ENCODE measurements at places on chromosomes 2 and 18.

DNA sequence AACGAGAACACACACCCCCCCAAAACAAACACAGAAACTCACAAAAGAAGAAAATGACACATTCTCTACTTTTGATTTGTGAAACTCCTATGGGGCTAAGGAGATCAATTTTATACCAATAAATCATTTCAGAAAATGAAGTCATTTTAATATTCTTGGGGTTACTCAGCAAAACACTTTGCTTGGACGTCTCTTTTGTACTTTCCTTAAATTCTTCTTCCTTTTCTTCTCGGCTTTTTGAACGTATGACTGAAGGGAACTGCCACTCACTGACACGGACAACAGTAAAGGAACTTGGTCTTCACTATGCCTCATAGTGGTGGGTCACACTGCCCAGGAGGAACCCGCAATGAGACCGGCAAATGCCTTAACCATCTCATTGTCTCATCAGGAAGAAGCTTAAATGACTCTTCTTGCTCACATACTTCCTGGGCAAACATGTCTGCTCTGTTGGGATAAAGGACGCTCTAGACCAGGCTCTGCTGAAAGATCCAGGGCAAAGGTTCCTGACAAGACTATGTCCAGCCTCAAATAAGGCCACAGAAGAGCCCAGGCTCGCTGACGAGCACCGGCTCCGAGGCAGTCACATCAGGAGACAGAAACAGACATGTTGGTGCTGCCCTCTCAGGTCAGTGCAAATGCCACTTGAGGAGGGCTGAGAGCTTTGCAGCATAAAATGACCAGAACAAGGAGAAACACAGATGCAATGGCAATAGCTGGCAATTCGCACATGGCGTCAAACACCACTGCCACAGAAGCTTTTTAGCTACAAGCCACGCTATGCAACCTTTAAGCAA lies 205.5 kb downstream of the TGIF1 start:
- DNase-seq, result no peak

DNA sequence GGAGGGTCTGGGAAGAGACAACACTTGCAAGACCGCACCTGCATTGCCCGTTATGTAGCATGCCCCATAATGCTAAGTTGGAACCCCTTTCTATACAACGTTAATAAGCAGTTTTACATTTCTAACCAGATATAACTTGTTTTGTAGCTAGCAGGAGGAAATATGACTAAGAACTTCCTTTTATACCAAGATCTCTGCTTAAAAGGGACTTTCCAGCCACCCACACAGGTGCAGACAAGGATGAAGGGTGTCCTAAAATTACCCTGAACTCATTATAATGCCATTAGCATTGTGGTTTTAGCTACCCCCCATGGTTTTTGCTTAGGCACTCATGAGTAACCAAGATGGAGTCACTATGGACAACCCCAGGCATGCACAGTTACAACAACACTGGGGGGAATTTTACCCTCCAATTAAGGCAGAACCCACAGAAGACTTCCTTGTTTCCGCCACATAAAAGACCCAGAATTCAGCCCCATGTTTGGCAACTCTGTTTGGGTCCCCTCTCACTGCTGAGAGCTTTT lies 362.8 kb downstream of the CBLN2 start:
- no peak for DNase-seq

- DNase-seq, result no peak
Measured at GRCh38 chr18:13625843-13626543, 100.4 kb downstream of the FAM210A start.

- peak; percentile 2 for DNase-seq
Measured at GRCh38 chr18:37537868-37538525, 27.6 kb downstream of the CELF4 start.

DNA sequence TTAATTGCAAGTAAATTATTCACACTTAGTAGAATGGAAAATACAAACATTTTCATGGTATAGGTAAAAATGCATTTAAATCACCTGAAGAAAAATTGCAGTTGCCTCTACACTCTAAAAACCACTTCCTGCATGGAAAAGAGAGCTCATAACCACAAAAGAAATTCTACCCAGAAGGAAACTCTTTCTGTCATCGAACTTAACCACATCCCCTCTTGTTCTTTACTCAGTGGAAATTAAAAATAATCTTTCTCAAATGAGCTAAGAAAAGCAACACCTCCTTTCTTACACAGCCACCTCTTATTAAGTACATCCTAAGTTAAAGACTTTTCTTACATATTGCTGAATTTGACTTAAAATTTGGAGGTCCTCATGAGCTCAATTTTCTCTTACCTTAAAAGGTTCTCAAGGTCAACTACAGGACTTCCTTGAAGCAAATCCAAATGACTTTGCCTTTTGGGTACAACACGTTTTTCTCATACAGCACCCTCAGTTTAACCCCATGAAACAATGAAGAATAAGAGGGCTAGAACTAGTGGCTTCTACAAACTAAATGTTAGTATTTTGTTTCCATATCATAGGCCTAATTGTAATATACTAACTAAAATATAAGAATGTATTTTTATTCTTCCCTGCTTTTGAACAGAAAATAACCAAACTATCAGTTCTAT lies 109.1 kb upstream of the CRIM1 start:
- DNase-seq, result no peak

- DNase-seq, result no peak
Measured at GRCh38 chr2:188130317-188130716, 161.4 kb upstream of the GULP1 start.

DNA sequence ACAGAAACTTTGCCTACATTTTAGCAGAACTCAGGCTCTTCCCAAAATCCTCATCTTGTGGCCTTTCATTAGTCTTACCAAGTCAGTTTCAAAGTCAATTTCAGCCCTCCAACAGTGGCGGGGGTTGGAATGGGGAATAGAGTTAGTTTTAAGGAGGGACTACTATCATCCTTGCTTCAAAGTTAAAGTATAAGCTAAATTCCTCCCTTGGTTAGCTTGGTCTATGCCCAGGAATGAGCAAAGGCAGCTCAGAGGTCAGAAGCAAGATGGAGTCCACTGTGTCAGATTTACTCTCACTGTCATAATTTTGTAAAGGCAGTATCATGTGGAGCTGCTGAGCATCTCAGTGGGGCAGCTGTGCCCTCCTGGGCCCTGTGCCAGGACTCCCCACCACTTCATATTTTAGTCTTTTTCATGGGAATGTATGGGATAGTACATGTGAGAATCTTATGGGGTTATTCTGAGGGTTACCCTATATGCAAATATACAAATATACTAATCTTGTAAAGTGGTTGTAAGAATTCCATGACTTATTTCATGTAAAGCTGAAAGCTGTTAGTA lies 145.2 kb upstream of the MMADHC start:
- no peak for DNase-seq

DNA sequence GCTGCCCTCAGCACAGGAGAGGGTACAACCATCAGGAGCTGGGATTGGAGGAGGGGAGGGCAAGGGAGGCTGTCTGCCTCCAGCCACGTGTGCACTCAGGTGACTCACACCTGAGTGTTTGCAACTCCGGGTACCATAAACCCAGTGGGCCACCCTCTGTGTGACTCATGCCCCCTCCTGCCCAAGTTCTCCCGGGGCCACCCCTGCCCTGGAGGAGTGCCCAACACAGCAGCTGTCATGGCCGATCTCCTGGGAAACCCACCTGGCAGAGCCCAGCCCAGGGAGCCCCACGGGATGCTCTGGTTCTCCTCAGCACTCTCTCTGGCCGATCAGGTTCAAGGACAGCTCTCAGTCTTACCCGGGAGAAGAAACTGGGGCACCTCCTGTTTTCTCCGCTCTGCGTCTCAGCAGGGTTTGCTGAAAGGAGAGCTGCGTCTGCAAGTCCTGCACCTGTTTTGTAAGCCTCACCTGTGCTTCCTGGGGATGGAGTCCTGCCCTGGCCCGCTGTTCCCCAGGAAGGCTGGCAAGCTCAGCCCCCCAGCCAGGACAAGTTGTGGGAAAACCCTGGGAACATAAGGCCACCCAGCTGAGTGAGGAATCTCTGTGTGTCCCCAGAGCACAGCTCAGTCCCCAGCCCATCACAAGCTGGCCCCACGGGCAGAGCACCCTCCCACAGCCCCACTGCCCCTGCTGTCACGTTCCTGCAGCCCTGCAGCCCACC lies 44.0 kb upstream of the UBE2F start:
- DNase-seq, result no peak

DNA sequence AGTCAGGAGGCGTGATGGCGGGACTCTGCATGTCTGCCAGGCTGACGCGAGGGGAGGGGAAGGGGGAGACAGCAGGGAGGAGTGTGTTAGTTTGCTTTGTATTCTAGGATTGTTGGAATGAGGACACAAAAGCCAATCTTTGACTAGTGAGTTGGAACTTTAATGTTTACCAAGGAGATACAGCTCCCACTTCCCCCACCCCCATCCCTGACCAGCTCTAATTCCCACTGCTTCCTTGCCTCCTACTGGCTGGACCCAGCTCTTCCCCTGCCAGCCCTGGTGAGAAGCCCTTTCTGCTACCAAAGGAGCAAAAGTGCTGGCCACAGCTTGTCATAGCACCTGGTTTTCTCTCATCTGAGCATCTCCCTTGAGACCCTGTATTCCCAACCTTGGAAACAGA lies 84.5 kb downstream of the CELF4 start:
- DNase-seq, result no peak

DNA sequence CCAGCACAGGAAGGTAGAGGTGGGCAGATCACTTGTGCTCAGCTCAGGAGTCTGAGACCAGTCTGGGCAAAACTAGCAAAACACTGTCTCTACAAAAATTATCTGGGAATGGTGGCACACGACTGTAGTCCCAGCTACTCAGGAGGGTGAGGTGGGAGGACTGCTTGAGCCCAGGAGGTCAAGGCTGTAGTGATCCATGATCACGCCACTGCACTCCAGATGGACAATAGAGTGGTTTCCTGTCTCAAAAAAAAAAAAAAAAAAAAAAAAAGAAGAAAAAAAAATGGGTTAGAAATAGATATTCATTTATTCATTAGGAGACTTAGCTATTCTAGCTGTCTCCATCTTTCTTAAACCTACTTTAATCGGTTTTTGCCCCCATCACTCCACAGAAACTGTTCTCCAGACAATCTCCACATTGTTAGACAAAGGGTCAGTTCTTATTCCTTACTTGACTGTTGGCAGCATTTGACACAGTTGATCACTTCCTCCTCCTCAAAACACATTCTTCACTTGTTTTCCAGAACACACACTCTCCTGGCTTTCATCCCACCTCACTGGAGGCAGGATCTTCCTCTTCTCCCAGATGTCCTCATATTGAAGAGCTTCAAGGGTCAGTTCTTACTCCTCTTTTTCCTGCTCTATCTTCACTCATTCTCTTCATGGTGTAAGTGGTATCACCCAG lies 103.1 kb downstream of the DTNB start:
- no peak for DNase-seq

DNA sequence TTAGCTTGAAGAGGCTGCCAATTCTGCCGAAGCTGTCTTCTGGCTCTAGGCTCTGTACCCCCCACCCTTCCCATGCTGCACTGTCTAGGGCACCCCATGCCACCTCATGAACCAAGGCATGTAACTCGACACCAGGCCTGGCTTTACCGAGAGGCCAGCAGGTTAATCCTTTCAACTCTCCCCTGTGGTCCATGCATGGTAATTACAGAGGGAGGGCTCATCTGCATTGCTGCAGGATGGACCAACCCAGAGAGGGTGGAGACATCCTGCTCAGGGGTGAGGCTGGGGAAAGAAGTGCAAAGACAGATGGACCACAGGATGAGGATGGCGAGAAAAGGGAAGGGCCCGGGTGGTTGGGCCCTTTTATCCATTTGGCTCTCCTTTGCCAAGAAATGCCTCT lies 65.8 kb downstream of the KCTD1 start:
- no peak for DNase-seq

GRCh38 chr2:7007846-7008741 lies 90.9 kb downstream of the RNF144A start:
- no peak for DNase-seq

DNA sequence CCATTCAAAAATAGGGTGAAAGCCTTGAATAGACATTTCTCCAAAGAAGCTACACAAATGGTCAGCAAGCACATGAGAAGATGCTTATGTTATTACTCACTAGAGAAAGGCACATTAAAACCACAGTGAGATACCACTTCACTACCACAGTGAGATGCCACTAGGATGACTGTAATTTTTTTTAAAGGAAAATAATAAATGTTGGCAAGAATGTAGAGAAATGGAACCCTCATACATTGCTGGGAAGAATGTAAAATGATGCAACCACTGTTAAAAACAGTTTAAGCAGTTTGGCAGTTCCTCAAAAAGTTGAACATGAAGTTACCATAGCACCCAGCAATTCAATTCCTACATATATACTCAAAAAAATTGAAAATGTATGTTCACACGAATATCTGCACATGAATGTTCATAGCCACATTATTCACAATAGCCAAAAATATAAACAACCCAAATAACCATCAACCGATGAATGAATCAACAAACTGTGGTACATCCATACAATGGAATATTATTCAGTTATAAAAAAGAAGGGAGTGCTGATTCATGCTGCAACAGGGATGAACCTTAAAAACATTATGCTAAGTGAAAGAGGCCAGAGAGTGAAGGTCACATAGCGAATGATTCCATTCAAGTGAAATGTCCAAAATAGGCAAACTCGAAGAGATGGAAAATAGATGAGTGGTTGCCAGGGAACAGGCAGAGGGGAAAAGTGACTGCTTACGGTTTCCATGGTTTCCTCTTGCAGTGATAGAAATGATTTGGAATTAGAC lies 156.2 kb upstream of the NDUFV2 start:
- no peak for DNase-seq

- DNase-seq, result no peak
Measured at GRCh38 chr2:157419031-157419575, 24.8 kb downstream of the CYTIP start.

Data from activated T-cell treated with anti-CD3 and anti-CD28 coated beads for 4 hours (primary cell).